ENCODE measurements at places on chromosomes 5 and 9.

- no peak for DNase-seq
These were observed 30.6 kb downstream of the EDIL3 start for GRCh38 chr5:84354101-84354500.

DNA sequence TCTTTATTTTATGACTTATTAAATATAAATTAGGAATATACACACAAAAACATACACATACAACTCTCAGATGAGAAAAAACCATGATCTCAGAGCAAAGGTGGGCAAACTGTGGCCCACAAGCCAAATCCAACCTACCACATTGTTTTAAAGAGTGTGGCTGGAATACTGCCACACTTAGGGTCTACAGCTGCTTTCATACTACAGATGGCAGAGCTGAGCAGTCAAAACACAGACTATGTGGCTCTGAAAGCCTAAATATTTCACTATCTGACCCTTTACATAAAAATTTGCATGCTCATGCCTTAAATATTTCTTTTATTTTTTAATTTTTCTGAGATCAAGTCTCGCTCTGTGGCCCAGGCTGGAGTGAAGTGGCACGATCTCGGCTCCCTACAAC lies 28.3 kb downstream of the LEAP2 start:
- DNase-seq, result peak; percentile 8

DNA sequence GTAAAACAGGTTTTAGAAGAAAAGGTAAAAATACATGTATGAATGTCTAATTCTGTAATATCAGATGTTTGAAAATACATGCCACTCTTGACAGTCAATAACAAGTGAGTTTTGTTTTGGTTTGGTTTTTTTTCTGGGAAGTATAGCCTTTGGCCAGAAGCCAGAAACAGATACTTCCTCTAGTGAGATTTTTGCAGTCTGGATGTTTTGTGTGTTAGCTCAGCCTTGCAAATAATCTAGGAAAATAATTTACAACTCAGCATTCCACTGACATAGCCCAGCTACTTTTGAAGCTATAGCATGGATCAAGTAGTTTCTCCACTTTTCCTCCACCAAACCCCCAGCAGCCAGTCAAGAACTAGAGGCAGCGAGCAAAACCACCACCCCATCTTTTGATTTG lies 56.7 kb downstream of the SLC1A1 start:
- peak; percentile 40 for DNase-seq

- peak; percentile 96 for DNase-seq
These were observed 55.4 kb upstream of the RPL26L1 start for GRCh38 chr5:172903790-172904189.

- no peak for DNase-seq
These were observed 58.9 kb downstream of the CAMSAP1 start for GRCh38 chr9:135848341-135849047.

DNA sequence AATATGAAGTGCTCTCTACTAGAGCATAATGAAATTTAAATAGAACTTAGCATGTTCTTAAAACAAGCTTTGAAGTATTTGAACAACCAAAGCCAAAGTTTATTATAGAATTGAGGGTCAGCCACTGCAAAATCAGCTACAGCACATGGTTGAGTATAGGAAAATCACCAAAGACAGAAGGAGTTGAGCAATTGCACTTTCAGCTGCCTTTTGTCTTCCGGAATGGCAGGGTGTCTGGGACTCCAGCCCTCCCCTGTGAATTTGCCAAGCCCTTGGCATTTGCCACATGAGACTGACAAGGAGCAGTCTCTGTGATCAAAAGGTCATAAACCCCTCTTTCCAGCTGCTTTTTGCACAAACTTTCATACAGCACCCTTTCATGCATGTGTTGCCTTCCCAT lies 8.5 kb upstream of the LURAP1L start:
- no peak for DNase-seq

DNA sequence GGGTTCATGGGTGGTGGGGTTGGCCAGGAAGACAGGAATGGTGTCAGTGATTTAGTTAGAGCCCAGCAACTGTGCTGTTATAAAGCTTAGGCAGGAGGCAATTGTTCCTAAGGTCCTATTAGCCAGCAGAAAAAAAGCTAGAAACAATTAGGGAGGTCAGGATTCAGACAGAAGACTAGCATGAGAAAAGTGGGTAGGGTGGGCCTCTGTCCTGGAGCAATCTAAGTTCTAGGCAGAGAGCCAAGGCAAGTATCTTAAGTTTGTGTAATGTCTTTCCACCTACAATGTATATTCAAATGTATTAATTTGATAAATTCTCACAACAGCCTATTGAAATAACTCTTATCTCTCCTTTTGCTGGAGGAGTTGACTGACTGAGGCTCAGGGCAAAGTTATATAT lies 6.1 kb upstream of the ZFAND5 start:
- DNase-seq, result no peak

GRCh38 chr9:1353291-1353690 lies 303.1 kb downstream of the DMRT2 start:
- DNase-seq, result no peak

DNA sequence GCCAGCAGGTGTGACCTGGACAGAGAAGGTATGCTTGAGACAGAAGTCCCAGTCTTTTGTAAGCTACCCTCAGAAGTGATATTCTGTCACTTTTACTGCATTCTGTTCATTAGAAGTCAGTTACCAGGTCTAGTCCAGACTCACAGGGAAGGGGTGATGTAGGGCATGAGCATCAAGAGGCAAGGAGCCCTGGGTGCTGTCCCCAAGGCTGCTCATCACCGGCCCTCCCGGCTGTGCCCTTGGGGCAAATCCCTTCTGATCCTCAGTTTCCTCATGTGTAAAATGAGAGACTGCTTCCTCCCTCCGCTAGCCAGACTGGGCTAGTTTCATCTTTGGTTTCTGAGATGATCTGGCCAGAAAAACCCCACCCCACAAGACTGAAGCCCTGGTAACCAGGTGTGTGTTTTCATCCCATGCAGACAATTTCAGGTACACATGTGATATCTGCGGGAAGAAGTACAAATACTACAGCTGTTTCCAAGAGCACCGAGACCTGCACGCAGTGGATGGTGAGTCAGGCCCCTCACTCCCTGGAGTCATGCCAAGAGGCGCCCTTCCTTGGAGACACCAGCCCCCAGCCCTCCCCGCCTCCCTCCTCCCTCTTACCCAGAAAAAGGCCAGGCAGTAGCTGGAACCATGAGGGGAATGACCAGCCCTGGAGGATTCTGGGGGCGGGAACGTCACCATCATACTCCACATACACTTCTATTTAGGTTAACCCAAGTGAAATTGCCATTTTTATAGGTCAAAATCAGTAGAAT lies 71.0 kb downstream of the AMBP start:
- no peak for DNase-seq

DNA sequence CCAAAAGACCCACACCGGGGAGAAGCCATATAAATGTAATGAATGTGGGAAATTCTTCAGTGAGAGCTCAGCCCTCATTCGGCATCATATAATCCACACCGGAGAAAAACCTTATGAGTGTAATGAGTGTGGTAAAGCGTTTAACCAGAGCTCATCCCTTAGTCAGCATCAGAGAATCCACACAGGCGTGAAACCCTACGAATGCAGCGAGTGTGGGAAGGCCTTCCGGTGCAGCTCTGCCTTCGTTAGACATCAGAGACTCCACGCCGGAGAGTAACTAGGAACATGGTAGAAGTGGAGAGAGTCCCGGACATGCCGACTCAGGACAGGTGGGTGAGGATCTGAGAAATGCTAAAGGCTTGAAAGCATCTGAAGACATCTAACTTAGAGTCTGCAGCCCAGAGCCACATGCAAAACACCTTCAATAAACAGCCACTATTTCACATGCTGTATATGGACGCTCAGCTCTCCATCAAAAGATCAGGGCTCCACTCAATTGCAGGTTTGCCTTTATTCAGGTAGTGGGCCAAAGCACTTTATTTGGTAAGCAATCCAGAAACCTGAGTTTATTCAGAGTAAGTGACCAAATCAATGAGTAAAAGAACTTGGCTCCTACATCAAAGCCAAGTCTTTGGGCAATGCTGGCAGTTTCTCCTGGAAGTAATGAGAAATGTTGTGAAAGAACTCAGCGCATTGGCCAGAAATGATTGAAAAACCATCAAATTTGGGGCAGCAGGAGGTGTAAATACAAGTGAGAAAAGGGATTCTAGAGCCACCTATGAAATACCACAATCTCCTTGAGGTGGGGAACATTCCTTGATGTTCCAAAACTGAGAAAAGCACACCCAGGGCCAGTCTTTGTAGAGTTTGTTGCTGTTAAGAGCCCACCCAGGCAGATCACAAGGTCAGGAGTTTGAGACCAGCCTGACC lies 6.0 kb downstream of the RPL12 start:
- no peak for DNase-seq

DNA sequence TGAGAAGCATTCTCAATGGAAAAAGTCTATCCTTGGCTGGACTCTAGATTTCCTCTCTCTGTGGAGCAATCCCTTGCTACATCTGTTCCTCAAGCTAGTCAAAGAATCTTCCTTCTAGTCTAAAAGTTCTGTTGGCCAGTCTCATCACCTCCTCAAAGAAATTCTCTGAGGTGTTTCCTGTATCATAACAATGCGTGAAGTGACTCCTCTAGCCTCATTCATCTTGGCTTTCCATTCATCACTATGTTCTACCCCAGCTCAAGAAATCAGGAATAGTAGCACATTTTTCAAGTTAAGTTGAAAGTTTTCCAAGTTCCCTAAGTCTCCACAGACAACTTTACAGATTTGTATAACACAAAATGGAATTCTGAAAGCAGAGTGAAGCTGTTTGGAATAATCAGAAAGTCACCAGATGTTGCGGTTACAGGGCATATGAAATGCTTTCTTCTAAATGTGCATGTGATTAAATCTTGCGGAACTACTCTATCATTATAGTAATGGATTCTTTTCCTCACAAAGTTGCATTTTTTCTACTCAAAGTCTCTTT lies 176.6 kb upstream of the FREM1 start:
- DNase-seq, result peak; percentile 95

GRCh38 chr9:35937227-35937626 lies 20.7 kb downstream of the OR2S2 start:
- DNase-seq, result peak; percentile 43

DNA sequence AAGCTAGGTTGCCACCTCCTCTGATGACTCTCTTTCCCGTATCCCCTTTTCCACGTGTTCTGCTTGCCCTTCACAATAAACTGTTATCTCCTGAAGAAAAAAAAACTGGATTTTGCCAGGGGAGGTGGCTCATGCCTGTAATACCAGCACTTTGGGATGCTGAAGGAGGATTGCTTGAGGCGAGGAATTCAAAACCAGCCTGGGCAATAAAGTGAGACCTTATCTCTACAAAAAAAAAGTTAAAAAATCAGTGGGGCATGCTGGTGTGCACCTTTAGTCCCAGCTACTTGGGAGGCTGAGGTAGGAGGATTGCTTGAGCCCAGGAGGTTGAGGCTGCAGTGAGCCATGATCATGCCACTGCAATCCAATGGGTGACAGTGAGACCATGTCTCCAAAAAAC lies 81.7 kb upstream of the IL6ST start:
- no peak for DNase-seq

GRCh38 chr9:121699571-121700164 lies 48.2 kb downstream of the DAB2IP start:
- no peak for DNase-seq

DNA sequence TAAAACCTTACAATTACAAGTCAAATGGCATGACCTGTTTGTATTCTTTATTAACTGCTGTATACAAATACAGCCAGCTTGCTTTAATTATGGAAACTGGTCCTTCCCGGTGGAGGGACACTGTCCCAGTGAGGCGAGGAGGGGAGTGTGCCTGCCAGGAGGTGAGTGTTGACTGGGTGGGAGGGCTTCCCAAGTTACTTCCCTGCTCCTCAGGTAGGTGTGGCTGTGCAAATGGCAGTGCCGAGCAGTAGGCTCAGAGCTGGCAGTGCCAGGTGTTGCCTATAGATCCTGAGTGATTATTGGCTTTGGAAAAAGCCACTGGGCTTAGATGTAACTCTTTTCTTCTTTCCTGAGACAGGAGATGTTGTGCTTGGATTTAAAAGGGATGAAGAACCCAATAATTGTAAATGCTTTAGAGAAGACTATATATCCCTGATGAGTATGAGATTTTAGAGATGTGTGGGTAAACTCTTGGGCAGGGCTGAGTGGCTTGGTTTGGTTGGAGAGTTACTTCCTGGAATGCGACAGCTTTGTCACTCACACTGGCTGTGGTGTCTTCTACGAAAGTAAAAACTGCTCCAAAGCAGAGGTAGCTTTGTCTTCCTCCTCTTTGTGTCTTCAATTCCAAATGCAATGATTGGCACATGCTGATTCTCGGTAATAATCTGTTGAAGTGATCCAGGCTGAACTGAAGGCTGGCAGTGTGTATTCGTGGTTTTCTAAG lies 43.7 kb downstream of the GLRX start:
- no peak for DNase-seq

- DNase-seq, result no peak
These were observed 18.5 kb upstream of the NTNG2 start for GRCh38 chr9:132143359-132143758.

- peak; percentile 53 for DNase-seq
These were observed 235.8 kb downstream of the ROR2 start for GRCh38 chr9:91714020-91714806.

- peak; percentile 64 for DNase-seq
These were observed 228.9 kb upstream of the CD180 start for GRCh38 chr5:67425514-67425913.

GRCh38 chr9:99109522-99109921 lies 4.6 kb downstream of the TGFBR1 start:
- DNase-seq, result peak; percentile 80

- no peak for DNase-seq
These were observed 20.7 kb upstream of the TRMT10B start for GRCh38 chr9:37732952-37733351.

GRCh38 chr5:25975885-25976284 lies 1062.5 kb downstream of the CDH9 start:
- DNase-seq, result no peak

All from fibroblast of skin of abdomen (primary cell).